ENCODE measurements at places on chromosomes 16 and 17.

GRCh38 chr17:17191346-17191792, 14.8 kb downstream of the PLD6 start:
- DNase-seq, result no peak

DNA sequence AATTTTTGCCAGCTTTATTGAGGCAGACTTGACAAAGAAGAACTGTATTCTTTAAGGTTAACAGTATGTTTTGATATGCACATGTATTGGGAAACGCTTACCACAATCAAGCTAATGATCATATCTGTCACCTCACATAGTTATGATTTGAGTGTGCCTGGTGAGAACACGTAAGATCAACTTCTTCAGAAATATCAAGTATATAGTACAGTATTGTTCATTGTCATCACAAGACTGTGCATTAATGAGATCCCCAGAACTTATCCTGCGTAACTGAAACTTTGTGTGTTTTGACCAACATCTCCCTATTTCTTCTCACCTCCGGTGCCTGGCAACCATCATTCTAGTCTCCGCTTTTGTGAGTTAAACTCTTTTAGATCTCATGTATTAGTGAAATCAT, 756.4 kb upstream of the EEF2KMT start:
- no peak for DNase-seq

DNA sequence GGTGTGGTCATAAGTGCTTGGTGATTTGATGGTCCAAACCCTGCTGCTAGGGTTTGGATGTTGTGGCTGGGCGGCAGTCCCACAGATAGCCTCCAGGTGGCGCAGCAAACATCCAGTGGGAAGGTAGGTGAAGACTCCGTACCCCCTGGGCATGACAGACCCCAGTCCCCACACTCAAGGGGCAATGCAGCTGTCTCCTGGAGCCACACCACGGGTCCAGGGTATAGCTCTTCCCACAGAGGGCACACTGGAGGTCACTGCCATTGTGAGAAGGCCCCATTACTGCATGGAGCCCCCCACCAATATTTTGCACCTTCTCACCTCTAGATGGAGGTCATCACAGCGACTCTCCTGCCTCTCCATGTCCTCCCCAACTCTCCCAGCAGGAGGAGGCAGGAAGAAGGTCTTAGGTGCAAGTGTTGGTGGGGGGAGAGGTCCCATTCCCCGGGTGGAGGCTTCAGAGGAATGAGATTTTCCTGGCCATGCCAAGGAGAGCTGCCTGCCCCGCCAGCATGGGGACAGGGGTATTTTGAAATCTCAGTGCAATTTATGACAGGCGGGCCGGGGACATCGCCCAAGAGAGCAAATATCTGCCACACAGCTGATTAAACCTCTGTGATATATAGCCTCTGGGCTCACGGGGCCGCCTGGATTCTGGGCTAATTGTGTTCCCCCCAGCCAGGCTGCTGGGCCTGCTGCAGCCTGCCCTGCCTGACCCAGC, 17.1 kb upstream of the C17orf113 start:
- peak; percentile 39 for DNase-seq

- DNase-seq, result no peak
These were observed 1.7 kb downstream of the TXNDC17 start for GRCh38 chr17:6642592-6642991.
